Activated CD4-positive, alpha-beta T cell treated with anti-CD3 and anti-CD28 coated beads, Interleukin-2, Interleukin-6, amounts not matched to agents 100 ng/mL and 50 ng/mL, durations not matched to agents 16 hours and 8 hours (primary cell): ENCODE measurements at places on chromosomes 3 and 15.

- DNase-seq, result peak; percentile 69
Observed at GRCh38 chr15:80152896-80153876, at the start of gene FAH. Gene FAH (plus strand): TSS chr15:80152999. CDS start chr15:80153055, 56 bp downstream.

- DNase-seq, result no peak
Observed at GRCh38 chr3:136120373-136121348, 75.5 kb downstream of the MSL2 start.

GRCh38 chr15:72197041-72197459 is 537 bp downstream of the GRAMD2A start:
- DNase-seq, result no peak

DNA sequence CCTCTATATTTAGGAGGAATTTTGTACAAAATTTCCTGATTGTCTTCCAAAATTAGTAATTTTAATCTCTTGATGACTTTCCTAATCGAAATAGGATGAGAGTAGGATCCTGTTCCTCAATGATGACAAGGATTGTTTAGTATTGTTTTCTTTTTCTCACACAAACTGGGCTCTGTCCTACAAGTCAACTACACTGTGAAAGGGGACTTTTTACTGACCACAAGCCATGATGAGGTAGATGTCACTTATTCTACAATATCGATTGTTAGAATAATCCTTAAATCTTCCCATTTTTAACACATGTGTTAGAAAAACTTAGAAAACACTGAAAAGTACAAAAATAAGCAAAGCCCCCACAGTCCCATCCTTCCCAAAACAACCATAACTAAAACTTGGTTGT is 35.8 kb upstream of the TSC22D2 start:
- DNase-seq, result no peak

GRCh38 chr15:79179108-79179561 is 88.6 kb upstream of the RASGRF1 start:
- DNase-seq, result no peak
